ENCODE measurements at places on chromosomes 2 and 18. TPM values are rescaled to one million over a fixed set of nuclear protein-coding genes. Genes with fewer than 3 reads are reported as not detected.

FBXO48 gene
- polyA plus RNA-seq = 1.2 TPM

MALL gene
- 139 TPM for polyA plus RNA-seq

KIF5C gene
- 0.23 TPM for polyA plus RNA-seq

CYS1 gene
- polyA plus RNA-seq = 0.83 TPM

TUBA3E gene
- polyA plus RNA-seq = not detected

All from sigmoid colon (tissue), 7 donors.